ENCODE measurements at places on chromosomes 7 and 10.

- no peak for DNase-seq
These were observed 145.8 kb upstream of the TMEM72 start for GRCh38 chr10:44765299-44765698.

GRCh38 chr7:38681882-38682281, 50.7 kb upstream of the AMPH start:
- DNase-seq: no peak

- no peak for DNase-seq
These were observed 132.1 kb downstream of the EMX2 start for GRCh38 chr10:117674646-117675045.

DNA sequence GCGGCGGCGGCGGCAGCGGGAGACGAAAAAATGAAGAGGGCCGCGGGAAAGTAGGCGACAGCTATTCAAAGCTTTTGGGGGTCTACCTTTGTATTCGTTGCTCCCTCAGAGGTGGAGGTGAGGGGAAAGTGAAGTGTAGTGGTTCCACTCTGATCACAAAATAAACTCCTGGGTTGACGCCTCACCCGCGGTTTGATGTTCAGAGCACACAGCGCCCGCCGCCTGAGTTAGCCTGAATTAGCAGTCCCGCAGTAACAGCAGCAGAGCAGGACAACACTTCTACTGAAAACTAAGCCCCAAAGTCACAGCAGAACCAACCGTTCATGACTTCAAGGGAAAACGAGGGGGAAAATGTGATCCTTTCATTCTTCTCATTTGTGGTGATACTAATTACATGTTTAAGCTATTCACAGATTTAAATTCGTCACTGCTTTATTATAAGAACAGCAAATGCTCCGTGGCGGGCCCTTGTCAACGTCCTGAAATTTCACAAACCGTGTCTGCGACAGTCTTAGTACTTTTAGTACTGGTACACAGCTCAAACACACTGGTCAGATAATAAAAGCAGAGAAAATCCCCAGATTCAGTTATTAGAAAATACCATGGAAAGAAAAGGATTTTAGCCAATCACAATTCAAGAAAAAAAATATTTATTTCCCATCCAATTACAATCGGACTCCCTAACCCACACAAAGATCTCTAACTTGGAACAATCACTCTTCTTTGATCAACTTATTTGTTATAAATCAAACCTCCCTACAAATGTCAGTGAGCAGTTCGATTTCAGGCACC, 563 bp upstream of the JMJD1C start:
- peak; percentile 27 for DNase-seq

DNA sequence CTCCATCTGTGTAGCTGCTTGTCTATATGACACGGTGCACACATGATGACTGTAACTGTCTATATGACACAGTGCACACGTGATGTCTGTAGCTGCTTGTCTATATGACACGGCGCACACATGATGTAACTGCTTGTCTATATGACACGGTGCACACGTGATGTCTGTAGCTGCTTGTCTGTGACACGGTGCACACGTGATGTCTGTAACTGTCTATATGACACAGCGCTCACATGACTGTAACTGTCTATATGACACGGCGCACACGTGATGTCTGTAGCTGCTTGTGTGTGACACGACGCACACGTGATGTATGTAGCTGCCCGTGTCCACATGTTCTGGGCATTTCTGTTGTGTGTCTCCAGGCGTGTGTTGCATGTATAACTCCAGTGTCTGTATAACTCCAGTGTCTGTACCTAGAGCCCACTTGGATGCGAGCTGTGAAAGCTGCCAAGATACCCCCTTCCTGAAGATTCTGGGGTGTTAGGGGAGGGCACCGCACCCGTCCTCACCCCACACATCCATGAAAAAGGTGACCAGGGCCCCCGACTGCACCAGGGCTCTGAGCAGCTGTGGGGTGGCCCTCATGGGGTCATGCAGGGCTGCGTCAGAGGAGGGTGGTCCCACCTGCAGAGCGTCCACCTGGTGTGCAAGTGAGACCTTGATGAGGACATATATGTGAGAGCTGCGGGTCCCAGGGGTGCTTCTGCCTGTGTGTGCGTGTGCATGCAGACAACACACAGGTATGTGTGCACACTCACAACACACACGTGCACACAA, 137.9 kb downstream of the ELFN1 start:
- no peak for DNase-seq

GRCh38 chr10:11551916-11552602, 59.4 kb downstream of the USP6NL start:
- DNase-seq: peak; percentile 86

GRCh38 chr7:6650086-6650485, 13.0 kb downstream of the ZNF316 start:
- no peak for DNase-seq

GRCh38 chr7:138169441-138169851, 93.2 kb downstream of the AKR1D1 start:
- DNase-seq: no peak

All from suppressor macrophage treated with lipopolysaccharide for 4 hours (primary cell).